ENCODE measurements at places on chromosomes 5 and 9.

GRCh38 chr5:83540105-83540504 is 68.6 kb downstream of the VCAN start:
- no peak for DNase-seq

- DNase-seq = no peak
These were observed 39.9 kb downstream of the CRB2 start for GRCh38 chr9:123395689-123396511.

DNA sequence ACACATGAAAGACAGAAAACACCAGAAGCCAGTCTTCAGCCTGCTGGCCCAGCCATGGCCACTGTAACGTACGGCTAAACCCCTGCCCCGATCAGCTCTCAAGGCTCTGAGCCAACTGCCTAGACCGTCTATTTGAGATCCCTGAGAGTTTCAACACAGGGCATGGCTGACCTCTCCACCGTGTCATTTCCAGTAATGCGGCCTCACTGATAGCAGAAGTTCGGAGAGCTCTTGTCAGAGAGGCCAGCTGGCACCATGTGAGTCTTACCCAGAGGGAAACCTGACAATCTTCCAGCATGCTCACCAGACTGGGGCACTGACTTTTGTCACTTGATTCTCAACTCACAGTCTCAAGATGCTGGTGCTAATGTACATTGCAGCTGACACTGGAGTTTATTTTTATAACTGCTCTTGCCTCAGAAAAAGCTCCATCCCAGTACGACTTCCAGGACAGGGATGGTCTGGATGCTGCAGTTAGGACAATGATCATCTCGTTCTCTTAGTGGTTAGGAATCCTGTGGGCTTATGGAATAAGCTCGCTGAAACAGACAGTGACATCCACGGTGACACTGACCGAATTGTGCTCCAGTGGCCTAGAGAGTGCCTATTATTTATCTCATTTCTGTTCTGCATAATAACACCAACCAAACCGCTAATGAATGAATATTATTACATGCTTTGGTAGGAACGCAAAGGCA is 372.7 kb downstream of the ICE1 start:
- DNase-seq = no peak

DNA sequence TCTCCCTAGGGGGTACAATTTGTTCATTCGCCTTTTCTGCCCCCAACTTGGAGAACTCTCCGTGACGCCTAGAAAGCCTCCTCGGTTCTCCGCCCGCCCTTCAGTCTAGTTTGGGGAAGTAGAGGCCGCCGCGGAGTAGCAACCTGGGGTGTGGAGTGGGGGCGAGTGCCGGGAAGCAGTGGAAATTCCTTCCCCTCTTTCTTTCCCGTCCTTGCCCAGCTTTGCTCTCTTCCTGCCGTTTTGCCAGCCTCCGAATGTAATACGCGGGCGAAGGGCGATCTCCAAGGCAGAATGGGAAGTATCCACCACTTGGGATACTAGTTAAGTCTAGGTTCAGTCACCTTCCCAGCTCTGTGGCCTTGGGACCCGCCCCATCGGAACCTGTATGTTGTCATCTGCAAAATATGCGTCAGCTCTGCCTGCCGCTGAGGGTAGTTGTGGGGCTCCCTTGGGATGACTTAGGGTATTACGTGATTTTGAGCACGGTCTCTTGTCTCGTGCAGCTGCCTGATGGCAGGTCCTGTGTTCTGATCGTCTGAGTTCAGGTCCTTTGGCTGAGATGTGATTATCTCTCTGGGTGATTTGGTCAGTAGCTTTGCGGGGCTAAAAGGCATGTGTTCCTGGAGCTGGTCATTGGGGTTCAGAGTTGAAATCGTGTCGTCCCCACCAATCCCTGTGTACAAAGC is 724 bp downstream of the PAM start:
- DNase-seq = peak; percentile 61

GRCh38 chr9:22379272-22379671 is 67.4 kb upstream of the DMRTA1 start:
- DNase-seq = no peak

GRCh38 chr9:136345281-136346156 is 18.0 kb downstream of the DNLZ start:
- DNase-seq = no peak

GRCh38 chr5:146805081-146805480 is 73.5 kb downstream of the PPP2R2B start:
- no peak for DNase-seq

GRCh38 chr9:81999806-82000205 is 11.2 kb downstream of the SPATA31D1 start:
- no peak for DNase-seq

GRCh38 chr5:165258197-165258771 is 1752.9 kb downstream of the MAT2B start:
- no peak for DNase-seq

GRCh38 chr9:89234205-89235067 is 55.8 kb upstream of the SHC3 start:
- no peak for DNase-seq

DNA sequence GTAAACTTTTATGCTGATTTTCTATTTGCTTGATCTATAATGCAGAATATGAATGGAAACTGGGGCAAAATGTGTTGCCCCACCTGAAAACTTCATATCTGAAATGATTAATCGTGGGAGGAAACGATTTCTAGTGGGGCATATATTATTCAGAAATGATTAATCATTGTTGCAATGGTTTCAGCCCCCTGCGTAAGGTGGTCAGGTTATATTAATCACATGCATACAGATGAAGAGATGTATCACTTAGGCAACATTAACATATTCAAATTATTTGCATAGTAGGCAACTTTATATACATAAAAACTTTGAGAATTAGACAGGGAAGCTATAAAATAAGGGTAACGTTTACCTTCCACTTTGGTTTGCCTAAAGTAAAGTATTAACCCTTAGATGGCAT is 49.8 kb downstream of the LSM11 start:
- no peak for DNase-seq

GRCh38 chr9:9319007-9319406 is 1293.8 kb downstream of the PTPRD start:
- no peak for DNase-seq

DNA sequence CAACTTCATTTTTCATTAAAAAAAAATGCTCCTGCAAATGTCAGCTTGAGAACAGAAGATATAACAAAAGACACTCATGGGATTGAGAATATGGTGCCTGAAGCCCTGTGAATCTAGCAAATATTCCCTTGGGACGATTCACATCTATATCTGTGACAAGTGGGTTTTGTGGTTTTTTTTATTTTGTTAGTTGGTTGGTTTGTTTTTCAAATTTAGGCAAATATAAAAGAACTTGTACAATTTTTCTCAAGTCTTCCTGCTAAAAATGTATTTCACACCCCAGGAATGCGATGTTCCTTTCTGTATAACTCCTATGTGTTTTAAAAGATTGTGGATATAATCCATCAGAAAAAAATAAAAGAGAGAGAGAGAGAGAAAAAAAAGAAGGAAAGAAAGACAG is 1061.8 kb upstream of the ARRDC3 start:
- no peak for DNase-seq

DNA sequence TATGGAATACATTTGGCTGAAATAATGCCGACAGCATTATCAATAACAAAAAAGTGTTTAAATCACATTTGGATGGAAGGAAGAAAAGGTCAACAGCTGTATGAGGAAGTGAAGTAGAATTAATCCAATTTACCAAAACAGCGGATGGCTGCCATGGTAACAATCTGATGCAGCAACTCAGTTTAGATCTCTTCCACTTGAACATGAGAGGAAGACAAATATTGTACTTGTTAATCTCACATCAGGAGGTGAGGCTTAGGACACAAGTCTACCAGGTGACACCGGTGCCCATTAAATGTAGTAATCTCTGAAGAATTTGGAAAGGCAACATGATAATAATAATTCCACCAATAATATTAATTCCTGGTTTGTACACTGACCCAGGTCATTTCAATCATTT is 2.4 kb downstream of the RASEF start:
- DNase-seq = no peak

DNA sequence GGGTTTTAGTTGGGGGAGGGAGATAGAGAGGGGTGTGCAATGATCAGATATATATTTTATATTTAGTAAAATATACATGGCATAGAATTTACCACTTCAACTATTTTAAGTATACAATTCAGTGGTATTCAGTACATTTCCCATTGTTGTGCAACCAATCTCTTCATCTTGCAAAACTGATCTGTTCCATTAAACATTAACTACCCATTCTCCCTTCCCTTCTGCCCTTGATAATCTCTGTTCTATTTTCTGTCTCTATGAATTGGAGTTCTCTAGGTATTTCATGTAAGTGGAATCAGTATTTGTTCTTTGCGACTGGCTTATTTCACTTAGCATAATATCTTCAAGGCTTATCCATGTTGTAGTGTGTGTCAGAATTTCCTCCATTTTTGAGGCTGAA is 38.6 kb downstream of the TGFBI start:
- no peak for DNase-seq

- DNase-seq = no peak
These were observed 396.1 kb upstream of the MPDZ start for GRCh38 chr9:13675638-13676000.

- no peak for DNase-seq
These were observed 32.0 kb downstream of the PAM start for GRCh38 chr5:102787134-102787533.

DNA sequence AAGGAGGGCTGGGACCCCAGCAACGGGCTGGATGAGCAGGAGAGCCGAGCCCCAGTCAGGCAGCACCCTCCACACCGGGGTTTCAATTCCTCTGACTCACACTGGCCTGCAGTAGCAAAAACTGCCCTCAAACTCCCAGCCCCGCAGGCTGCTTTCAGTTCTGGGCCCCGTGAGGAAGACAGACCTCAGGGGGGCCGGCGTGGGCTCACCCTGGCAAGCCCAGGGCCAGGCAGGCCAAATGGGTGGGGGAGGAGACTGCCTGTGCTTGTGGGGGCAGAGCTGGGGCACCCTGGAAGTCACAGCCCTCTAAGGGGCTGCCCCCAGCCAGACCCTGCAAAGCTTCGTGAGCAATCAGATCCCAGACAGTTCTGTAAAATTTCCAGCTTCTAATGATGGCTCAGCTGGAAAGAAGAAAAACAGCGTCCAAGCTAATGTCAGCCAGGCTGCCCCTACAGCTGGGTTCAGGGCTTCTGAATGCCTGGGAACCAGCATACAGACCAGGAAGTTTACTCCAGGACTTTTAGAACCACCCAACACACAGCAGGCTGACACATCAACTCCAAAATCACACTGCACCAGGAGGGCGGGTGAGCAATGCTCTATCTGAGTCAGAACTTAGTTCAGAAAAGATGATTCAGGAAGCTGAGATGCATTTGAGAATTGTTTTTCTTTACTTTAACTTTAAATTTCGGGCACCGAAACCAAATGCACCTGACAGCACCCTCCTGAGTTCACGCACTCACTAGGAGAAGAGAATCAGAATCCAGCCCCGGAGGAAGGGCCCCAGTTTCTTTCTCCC is 34.7 kb downstream of the LPCAT1 start:
- DNase-seq = no peak

DNA sequence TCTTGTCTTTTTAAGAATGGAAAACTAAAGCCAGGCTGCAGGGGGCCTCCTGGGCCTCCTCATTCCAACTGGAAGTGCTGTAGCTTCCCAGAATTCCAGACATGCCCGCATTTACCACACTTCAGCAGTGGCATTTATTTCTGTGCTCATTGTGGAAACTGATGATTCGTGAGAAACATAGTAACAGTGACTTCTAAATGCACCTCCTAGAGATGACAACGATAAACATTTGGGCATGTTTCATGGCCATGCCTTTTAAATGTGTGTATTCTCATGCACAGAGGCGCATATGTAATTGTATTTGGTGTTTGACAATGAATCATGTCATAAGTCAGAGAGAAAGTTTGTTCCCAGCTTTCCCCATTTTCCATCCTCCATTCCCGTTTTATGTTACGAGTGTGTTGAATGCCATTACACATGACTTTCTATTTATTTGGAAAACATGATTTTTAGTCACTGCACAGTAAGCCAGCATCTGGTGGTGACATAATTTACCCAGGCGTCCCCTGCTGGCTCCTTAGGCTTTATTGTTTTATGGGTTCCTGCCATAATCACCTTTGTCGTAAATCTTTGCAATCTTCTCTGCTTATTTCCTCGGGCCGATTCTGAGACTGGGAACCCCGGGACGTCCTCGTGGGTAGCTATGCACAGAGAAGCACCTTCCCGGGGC is 68.8 kb upstream of the FCN2 start:
- no peak for DNase-seq

- DNase-seq = peak; percentile 59
These were observed 221.0 kb downstream of the TSSK1B start for GRCh38 chr5:113213551-113214425.

DNA sequence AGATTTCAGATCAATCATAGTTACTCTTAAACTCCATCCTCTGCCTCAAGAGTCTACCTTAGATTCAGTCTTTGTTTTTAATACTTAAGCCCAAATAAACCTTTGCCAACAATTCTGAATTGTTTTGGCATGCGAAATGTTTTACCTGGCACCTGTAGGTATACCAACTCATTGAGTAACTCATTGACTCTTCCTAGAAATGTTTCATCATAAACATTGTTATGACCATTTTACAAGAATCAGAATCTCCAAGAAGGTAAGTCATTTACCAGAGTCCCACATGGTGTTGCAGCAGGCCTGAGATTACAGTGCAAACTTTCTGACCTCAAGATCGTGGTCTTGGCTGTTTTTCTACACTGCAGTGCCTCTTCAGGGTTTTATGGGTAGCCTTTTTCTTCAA is 750.4 kb downstream of the BRINP1 start:
- DNase-seq = no peak

DNA sequence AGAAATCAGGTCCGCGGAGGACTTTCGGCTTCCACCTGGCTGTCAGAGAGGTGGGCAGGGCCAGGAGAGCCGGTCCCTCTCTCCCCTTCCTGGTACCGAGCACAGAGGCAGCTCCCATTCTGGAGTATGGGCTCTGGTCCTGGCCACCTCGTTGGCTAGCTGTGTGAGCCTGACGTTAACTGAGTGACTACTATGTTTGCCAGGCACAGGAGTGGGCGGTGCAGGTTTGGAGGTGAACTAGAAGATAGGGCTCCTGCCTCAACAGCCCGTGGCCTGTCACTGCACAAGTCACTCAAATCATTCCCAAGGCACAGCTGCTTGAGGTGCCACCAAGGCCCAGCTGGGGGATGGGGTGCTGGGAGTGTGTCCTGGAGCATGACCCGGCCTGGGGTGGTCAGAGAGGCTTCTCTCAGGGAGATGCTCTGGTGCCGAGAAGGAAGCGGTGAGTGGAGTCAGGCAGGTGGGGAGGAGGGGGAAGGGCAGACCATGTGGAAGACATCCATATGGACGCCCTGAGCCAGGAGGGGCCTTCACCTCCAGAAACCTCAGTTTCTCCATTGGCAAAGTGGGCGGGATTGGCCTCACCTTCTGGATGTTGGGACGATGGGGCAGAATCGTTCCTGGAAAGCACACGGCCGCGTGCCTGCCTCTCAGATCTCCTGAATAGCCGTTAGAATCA is 39.5 kb downstream of the NCS1 start:
- DNase-seq = no peak

Data from Kasumi-1 (cell line).